ENCODE measurements at places on chromosomes 3 and 15.

GRCh38 chr3:12984023-12984823, 89.0 kb downstream of the IQSEC1 start:
- peak; percentile 44 for DNase-seq

DNA sequence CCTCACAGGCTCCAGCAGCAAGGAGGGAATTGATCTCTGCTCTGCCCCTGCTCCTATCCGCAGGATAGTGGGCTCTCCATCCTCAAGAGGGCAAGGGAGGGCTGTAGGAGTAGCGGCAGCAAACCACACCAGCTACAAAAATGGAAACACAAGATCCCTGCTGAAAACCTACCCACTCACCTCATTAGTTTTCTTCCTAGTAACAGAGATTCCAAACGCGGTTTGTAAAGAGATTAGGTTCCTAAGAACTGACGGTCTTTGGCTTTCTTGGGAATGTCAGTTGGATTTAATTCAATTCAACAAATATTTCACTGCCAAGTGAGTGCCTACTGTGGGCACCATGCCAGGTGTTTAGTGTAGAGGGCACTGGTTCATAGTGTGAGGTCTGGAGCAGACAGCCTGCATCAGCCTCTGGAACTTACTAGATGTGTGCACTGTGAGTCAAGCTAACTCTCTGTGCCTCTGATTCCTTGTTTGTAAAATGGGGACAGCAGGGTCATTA, 84.7 kb downstream of the MRPL46 start:
- DNase-seq = no peak

DNA sequence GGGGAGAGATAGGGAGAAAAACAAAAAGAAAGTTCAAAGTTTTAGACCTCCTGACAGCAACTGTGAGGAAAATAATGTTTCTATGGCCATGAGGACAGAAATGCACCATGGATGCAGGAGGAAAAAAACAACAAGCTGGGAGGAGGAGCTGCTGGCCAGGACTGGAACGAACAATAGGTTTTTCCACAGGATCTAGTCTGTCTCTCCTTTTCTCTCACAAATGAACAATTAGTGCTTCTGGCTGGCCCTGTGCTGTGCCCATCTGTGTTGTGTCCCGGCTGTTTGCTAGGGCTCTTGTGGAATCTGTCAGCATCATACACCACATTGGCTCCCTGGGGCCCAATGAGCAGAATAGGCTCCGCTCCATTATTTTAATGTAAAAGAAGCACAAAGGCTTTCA, 15.2 kb downstream of the GK5 start:
- DNase-seq = no peak

GRCh38 chr3:34207002-34207401, 408.6 kb downstream of the PDCD6IP start:
- no peak for DNase-seq

DNA sequence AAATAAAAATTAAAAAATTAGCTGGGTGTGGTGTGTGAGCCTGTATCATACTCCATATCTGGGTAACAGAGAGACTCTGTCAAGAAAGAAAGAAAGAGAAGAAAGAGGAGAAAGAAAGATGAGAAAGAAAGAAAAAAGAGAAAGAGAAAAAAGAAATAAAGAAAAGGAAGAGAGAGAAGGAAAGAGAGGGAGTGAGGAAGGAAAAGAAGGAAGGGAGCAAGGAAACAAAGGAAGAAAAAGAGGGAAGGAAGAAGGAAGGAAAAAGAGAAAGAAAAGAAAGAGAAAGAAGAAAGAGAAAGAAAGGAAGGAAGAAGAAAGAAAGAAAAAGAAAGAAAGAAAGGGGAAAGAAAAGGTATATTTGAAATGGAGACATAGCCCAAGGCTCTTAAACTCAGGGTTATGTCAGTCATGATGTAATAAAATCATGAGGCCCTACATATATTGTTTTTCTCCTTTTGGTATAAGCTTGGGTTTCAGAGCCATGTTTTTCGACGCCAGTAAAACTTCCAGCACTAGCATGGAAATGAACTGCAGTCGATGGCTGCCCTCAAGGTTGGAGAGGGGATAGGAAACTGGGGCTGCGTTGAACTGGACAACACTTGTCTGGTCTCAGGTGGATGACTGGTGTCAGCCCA, 38.0 kb upstream of the RFTN1 start:
- DNase-seq = no peak

- DNase-seq = no peak
Measured at GRCh38 chr3:46664188-46664970, 29.1 kb downstream of the ALS2CL start.

DNA sequence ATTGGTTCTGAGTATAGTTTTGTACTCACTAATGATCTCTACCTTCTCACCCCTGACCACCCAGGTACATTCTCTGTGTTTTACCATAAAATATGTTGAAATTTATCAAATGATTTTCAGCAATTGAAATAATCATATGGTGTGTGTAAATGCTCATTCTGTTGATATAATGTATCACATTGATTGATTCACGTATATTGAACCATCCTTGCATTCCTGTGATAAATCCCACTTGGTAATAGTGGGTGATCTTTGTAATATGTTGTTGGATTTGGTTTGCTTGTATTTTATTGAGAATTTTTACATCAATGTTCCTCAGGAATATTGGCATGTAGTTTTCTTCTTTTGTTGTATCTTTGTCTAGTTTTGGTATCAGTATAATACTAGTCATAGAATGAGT, 1497.6 kb downstream of the OTOL1 start:
- DNase-seq = no peak

GRCh38 chr15:98009971-98010370, 49.5 kb downstream of the ARRDC4 start:
- no peak for DNase-seq

GRCh38 chr3:156682963-156683362, 8.6 kb downstream of the TIPARP start:
- DNase-seq = no peak

GRCh38 chr3:63644212-63644797, 8.2 kb upstream of the SNTN start:
- DNase-seq = no peak

DNA sequence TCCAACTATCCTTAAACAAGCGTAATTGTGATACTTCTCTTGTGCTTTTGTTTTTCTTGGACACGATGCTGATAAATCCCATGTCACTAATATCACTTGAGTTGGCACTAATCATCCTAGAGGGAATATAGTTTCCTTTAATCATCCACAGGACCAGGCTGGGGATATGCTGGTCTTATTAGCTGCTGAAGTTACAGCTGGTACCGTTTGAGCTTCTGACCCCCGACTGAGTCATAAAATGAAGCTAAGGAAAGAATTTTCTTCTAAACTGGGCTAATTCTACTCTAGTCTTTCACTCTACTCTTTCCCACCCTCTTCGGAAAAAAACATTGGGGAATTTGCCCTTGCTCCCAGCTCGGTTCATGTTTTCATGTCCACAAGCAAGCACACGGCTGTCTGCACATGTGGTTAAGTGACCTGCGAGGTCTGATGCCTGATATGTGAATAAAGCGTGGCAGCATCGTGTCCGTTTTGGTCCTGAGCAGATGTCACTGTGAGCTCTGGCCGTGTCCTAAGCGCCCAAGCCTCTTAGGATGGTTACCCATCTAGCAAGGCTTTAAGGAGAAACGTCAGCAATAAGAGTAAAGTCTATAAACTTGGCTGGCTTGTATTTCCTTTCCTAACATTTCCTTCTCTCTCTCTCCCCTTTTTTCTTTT, 223.7 kb downstream of the ITPR1 start:
- peak; percentile 68 for DNase-seq

DNA sequence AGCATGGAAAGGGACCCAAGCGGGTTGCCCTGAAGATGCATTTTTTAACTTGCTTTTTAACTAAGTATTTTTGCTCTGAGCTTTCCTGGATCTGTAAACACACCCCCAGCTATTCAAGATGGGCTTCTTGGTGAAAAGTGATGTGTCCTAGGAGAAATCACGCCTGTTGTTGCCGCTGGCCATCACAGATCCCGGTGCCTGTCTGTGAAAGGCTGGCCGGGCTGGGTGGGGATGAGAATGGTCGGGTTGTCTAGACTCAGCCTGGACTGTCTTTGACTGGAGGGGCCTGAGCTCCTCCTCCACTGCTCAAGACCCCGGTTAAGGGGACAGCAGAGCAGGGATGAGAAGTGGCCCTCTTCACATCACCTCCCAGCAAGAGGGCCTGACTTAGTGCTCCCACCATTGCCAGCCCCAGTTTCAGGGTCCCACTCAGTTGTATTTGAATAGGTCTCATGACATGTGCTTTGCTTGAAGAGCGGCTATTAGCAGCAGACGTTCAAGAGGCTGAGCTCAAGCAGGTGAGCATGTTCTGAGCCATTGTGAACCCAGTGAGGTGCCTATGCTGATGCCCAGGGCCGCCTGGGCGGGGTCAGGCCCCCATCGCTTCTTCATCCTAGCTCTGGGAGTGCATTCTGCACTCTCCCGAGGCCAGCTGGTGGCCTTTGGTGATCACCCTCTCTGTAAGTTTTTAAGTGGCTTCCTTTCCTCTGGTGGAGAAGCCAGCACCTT, 79.9 kb downstream of the IGF1R start:
- DNase-seq = no peak

GRCh38 chr15:101065570-101066221, 146.5 kb downstream of the LRRK1 start:
- no peak for DNase-seq

DNA sequence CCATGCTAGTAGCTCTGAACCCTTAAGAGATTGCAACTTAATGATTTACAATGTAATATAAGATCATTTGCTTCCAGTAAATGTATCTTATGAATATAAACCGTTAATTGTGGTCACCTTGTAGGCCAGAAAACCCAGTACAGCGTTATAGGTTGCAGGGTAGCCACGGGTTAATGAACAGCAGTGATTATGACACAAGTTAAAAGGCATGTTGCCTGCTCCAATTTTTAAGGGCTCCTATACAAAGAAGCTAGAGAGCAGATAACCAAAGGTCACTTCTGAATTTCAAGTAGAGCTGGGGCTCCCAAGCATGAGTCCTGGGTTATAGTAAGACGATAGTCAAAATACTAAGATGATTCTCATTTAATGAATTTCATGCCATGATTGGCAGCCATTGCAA, 13.5 kb downstream of the GUCA1C start:
- no peak for DNase-seq

DNA sequence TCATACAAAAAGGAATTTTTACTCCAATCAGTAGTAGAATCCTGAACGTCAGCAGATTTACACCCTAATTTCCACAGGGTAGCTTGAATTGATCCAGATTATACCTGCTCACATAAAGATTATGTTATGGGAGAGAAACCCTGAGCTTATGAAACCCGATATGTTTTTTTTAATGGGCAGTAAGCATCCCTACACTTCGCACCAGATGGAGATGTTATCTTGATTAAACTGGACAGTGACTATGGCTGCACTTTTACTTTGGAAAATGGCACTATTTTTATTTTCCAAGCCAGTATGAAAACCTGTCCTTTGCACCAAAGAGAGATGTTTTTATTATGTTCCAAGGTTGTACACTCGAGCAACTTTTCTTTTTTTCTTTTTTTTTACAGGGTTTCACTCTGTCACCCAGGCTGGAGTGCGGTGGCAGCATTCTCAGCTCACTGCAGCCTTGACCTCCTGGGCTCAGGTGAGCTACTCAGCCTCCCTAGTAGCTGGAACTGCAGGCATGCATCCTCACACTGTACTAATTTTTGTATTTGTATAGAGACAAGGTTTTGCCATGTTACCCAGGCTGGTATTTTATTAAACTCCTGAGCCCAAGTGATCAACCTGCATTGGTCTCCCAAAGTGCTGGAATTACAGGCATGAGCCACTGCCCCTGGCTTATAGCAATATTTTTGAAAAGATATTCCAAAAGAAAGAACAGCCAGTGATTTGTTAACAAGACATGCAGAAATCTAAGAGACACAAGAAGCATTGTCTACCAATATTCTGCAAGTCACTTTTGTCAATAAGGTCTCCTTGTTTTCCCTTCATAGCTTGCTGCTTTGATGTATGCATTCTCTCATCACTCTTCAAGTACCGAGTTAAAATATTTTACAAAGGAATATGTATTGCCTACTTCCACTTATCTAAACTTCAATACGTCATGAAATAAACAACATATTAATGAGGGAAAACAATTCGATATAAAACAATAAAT, 1412.6 kb downstream of the ZPLD1 start:
- DNase-seq = no peak

- DNase-seq = no peak
Measured at GRCh38 chr3:69767571-69767970, 28.3 kb downstream of the MITF start.

- no peak for DNase-seq
Measured at GRCh38 chr15:31387092-31387478, 60.5 kb downstream of the KLF13 start.

DNA sequence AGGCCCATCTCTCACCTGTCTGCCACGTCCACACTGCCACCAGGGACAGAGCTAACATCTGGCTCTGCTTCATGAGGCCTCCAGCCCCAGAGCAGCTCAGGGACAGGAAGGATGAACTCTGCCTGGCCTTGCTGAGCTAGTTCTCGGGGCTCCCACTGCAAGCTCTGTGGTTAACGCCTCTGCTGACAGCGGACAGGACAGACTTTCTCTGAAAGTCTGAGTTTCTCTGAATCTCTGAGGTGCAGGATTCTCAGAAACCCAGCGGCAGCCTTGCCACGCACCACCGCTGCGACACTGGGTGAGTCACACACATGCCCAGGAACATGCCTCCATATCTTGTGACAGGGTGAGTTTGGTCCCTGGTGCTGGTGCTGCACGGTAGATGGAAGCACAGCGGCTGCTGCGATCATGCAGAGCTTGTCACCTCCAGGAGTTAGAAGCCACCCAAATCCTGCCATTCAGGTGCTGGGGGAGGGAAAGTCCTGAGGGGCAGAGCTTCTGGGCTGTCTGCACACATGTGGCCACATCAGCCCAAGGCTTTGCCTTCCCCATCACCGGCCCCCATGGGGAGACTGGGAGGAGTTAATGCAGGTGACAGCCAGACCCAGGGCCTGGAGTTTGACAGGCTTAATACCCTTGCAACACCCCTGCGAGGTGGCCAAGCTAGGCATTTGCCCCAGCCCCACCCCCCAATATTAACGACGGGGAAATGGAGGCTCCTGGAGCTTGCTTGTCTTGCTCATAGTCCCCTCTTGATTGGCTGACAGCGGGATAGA, 267.0 kb downstream of the PLCL2 start:
- no peak for DNase-seq

DNA sequence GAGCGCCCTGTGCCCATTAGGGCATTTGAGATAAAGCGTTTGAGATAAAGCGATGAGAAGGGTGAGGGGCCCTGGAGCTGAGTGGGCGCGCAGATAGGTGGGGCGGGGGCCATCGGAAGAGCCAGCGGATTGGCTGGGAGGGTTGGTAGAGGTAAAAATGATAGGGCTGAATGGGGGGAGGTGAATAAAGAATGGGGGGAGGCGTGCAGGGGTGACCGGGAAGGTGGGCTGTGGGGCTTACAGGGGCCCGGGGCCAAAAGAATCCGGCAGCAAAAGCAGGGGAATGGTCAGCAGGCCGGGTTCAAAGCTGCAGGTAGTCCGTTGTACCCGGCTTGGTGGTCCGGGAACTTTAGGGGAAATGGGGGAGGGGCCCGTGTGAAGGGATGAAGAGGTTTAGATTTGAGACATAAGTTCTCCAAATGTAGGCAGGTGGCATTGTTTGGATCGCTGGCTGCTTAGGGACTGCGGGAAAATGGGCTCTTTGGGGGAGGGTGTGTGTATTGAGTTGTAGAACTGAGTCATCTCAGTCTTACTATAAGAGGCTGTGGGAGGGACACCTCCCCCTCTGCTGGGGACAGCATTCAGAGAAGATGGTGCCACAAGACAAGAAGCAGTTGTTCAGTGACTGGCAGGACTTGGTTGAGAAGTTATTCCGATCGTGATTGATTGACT, 610 bp downstream of the ARID3B start:
- no peak for DNase-seq

- no peak for DNase-seq
Measured at GRCh38 chr3:105904678-105905284, 36.0 kb upstream of the CBLB start.

GRCh38 chr3:38459499-38460048, 5.9 kb downstream of the ACVR2B start:
- DNase-seq = no peak
